NCI-H510A (cell line): ENCODE measurements at places on chromosomes 3 and 15.

GRCh38 chr15:78002996-78003395, 74.5 kb downstream of the TBC1D2B start:
- no peak for DNase-seq

- DNase-seq, result no peak
These were observed 32.2 kb upstream of the RAP2B start for GRCh38 chr3:153129866-153130265.

DNA sequence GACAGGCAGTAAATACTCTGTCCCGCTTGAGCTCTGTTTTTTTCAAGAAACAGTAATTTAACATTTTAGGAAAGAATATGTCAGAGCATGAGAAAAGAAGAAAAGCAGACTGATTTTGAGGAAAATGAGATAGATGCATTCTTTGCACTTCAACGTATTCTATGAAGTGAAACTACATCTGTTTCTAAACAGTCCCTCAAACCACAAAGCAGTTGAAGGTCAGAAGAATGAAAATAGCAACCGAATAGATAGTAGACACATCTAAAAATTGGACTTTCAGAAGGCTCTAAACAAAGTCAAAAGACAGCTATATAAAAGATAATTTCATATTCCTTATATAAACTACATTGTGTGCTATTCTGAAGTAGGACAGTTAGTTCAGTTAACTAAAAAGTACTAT, 172.6 kb upstream of the LRRC3B start:
- DNase-seq, result no peak

- DNase-seq, result no peak
These were observed 48.4 kb downstream of the TMEM45A start for GRCh38 chr3:100540791-100541334.

- DNase-seq, result peak; percentile 10
These were observed 15.6 kb downstream of the TMEM158 start for GRCh38 chr3:45210308-45211041.

- no peak for DNase-seq
These were observed 63.8 kb upstream of the SNRPA1 start for GRCh38 chr15:101358895-101359294.

GRCh38 chr15:63891079-63891767, 57.5 kb upstream of the HERC1 start:
- DNase-seq, result peak; percentile 32

GRCh38 chr15:99212406-99212805, 37.0 kb downstream of the TTC23 start:
- no peak for DNase-seq

GRCh38 chr3:11306817-11307589, 34.8 kb downstream of the ATG7 start:
- no peak for DNase-seq
